ENCODE measurements at places on chromosomes 7 and 10. TPM values are rescaled to one million over a fixed set of nuclear protein-coding genes. Genes with fewer than 3 reads are reported as not detected.

GRCh38 chr7:96285579-96285978, 36.3 kb downstream of the SLC25A13 start:
- no peak for DNase-seq

DNA sequence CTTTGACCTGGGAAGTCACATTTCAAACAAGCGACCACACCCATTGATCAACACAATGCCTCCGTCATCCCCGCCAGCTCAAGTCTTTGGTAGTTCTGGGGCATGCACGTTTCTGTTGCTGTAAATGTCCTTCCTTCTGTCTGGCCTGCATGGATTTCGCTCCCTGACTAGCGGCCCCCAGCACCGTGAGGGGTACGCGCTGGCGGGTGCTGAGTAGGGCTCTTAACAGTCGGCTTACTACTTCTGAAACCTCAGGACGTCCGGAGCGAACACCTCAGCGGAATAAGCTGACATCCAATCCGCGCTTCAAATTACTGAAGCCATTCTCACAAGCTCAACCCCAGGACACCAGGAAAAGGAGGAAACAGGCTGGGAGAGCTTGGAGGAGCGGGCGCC, 505 bp downstream of the NUDCD3 start:
- DNase-seq: no peak

- DNase-seq: no peak
These were observed 622.2 kb downstream of the KCNMA1 start for GRCh38 chr10:77015360-77015759.

DNA sequence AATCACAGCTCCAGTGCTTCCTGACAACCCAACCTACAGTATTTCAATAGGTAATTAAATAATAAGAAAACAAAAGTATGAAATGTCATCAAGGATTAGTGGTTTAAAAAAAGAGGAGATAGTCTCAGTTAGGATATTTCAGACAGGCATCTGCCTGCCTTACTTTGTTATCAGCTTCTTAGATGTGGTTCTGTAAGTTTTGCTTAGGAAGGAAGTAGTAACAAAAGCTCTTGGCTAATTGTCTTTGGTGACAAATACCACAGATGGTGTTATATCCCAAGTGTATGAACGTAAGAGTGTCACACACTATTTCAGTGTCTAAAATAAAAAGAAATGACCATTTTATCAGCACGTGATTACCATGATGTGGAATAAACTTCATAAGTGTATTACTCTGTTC, 9.8 kb upstream of the ACTA2 start:
- DNase-seq: no peak

DNA sequence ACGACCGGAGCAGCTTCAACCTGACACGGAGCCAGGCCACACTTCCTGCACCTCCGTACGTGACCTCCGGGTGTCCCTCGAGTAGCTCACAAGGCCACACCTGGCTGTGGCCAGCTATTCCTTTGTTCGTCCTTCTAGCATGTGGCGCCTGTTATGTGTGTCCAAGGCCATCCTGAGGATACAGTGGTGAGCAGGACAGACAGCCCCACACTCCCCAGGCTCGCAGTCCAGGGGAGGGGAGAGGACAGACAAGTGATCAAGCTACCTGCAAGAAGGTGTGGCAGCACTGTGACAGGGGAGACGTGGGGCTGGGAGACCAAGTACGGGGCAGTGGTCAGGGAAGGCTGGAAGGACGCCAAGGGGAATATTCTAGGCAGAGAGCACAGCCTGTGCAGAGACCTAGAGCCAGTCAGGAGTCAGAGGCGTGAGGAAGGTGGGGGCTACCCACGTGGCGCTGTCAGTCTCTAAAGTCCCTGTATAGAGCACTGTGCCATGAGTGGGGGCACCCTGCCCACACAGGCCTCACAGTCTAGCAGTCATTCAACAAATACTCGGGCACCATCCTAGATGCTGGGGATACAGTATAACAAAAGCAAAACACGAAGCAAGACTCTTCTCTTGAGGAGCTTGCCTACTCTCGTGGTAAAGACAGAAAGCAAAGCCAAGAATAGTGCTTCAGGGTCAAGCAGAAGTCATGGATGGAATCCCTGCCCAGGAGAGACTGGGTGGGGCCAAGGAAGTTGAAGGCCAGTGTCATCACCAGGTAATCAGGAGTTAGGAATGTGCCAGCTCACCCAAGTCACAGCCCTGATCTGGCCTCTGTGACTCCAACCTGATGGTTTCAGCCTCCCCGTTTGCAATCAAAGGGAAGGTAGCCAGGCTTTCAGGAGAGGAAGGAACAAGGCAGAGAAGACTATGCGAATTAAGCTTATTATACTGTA, 58.6 kb downstream of the PROSER2 start:
- no peak for DNase-seq

GRCh38 chr10:62790019-62790555, 14.4 kb upstream of the ADO start:
- no peak for DNase-seq

DNA sequence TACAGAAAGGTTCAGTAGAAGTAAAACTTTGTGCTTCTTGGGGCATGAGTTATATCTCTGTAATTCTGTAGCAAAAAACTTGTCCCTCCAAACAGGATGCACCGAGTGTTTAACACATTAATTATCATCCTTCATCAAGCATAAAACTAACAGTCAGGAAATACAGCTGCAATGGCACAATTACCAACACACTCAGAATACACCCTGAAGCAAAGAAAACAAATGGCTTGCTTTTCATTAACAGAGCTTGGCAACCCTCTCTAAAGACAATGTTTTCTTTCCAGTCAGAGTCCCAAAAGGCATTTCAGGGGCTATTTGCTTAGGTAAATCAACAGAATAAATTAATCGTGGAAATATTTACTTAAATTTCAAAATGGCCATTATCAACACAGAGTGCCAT, 107.7 kb downstream of the ICA1 start:
- no peak for DNase-seq

DNA sequence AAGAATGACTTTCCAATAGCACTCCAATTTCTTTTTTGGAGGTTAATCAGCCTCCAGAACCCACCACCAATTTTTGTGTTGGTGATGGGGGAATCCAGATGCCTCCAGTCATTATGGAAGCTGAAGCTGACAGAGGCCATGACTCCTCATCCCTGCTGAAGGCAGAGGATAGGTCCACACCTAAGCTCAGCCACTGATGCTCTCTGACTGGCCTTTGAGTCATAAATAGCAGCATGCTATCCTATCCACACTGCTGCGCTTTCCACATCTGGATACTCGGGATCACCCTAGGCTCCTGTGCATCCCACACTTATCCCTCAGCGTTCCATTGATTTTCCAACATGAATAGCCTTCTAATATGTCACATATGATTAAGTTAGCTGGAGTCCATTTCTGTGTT, 124.2 kb downstream of the TES start:
- no peak for DNase-seq

GRCh38 chr10:56785292-56785691, 424.2 kb upstream of the ZWINT start:
- DNase-seq: no peak

DNA sequence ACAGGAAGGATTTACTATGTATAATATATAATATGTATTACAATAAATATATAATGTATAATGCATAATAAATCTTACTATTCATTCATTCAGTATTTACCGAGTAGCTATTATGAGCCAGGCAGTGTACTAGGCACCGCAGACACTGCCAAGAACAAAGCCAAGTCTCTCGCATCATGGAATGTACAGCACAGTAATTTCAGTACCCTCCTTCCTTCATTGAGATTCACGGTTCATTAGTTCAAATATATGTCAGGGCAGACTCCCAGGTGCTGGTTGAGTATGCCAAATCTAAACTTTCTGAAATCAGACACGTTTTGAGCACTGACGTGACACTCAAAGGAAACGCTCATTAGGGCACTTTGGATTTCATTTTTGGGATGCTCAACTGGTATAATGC, 9.1 kb downstream of the USP6NL start:
- DNase-seq: no peak

DNA sequence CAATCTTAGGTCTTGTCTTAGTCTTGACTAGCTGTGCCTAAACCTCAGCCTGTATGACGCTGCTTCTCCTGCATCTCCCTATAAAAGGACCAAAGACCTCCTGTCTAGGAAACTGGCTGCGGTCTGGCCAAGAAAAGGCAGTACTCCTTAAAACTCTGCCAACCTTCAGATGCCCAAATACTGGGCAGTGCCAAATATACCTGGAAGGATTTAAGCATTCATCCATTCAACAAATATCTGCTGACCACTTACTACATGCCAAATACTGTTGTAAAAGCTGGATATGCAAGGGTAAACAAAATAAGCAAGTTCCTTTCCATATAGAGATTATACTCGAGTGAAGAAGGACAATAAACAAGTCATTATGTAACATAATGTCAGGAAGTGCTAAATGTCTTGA, 135.8 kb downstream of the HBP1 start:
- DNase-seq: no peak

DNA sequence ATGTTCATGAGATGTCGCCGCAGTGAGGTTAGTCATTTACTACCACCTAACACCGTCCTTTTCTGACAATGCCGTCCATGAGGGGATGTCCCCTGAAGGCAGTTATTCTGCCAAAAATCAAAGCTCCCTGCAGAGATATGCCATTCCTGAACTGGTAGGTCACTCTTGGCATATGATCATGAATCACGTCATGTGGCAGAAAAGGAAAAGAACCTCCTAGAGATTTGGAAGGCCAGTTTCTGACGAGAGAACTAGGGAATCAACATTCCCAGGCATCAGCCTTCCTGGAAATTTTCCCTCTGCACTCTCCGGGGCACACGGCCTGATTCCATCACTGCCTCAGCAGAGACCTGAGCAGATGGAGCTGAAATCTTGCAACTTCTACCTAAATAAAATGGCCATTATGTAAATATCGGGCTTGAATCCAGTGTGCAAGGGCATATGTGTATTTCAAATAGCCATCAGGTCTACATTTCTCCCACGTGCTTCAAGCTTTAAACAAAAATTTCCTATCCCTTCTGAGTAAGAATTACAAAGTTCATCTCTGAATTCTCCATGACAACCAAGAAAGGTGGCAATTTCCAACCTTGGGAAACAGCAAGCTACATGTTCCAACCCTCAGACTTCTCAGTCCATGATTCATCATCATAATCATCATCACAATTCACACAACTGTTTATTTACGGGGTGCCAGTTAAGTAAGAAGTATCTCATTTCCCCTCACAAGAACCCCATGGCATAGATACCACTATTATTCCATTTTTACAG, 46.5 kb downstream of the AMPH start:
- no peak for DNase-seq

DNA sequence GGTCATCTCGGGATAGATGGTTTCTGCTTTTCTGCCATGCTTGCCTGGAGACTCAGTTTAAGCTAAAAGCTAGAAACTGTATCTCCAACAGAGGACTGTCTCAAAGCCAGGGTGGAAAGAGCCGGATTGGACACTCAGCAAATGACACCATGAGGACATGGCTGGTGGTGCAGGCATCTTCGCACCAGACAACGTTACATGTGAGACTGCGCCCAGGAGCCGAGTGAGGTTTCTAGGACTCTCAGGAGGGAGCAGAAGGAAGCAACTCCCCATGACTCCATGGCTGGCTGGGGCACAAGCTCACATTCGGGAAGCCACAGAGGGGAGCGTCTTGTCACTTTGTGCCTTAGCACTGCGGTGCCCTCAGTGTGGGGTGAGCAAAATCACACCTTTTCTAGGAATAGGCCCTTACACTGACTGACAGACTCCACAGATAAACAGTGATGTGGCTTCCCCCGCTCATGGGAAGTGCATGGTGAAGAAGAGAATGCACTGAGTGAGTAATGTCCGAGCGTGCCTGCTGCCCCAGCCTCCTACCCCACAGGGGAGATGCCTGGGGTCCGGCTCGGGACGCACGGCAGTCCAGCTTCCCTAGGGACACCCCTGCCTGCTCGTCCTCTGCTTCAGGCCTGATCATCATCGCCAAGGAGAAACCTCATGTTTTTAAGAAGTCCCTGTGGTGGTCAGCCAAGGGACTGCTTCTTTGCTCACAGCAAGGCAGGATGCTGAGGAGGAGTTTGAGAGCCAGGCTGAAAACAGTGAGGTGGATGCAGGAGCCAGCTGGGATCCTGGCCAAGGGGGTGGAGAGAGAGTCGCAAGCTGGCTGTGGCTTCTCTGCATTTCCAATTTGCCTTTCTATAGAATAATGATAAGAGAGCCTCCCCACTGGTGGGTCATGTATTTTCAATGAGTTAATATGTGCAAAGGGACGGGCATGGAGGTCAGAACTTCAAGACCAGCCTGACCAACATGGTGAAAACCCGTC, 52.2 kb upstream of the FXYD4 start:
- DNase-seq: no peak

DNA sequence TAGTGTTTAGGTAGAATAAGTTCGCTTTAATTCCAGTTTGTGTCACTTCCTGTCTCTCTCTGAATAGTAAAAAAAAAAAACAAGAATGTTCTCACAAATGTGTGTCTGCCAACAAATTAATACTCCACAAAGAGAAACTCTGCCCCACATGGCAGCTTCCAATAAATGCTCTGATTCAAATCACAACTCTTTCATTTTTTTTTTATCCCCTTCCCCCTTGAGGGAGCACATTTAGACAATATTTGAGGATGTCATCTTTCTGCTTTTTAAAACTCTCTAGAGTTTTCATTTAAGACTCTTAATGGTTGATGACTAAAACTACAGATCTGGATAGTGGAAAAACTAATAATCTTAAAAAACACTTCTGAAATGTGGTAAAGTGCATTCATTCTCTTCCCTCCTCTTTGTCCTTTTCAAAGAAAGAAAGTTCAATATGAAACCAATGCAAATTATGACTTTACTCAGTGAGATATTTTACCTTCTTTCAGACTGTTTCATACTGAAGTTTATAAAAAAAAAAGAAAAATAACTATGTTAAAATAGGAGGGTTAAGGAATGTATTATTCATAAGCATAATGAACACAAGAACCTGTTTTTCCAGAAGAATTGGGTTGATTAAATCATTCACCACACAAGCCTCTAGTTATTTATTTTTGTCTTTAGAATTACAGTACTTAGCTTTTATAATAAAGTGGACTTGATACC, 42.3 kb downstream of the ARID5B start:
- DNase-seq: no peak

ZCWPW1 gene
- total RNA-seq: 3.1 TPM

THSD7A gene
- total RNA-seq: 1.6 TPM

SORBS1 gene
- 1,659 TPM for total RNA-seq

KLF14 gene
- not detected for total RNA-seq

PLPP4 gene
- total RNA-seq: not detected

UBE2D4 gene
- total RNA-seq: 28.7 TPM

SNX10 gene
- total RNA-seq: 2.3 TPM

POLR3A gene
- 19.3 TPM for total RNA-seq

AKR1D1 gene
- total RNA-seq: not detected

FRAT1 gene
- total RNA-seq: 4.6 TPM

TSPAN14 gene
- total RNA-seq: 40.1 TPM

All from thoracic aorta (tissue), 2 donors.